ENCODE measurements at places on chromosomes 16 and 17. TPM values are rescaled to one million over a fixed set of nuclear protein-coding genes. Genes with fewer than 3 reads are reported as not detected.

GRCh38 chr16:86405319-86405718 is 105.0 kb upstream of the FOXF1 start:
- no peak for DNase-seq
- no peak overlapping the region for H3K27ac ChIP-seq
- H3K4me3 ChIP-seq, result no peak overlapping the region
- no peaks in the 10 kb centered on the region for H3K4me1 ChIP-seq
- no peaks in the 10 kb centered on the region for H3K27me3 ChIP-seq

Gene MT3
- not detected for total RNA-seq

GRCh38 chr16:12837756-12838155 is 34.1 kb upstream of the CPPED1 start:
- H3K27ac ChIP-seq, result no peak overlapping the region
- no peaks in the 10 kb centered on the region for H3K4me1 ChIP-seq
- no peaks in the 10 kb centered on the region for H3K27me3 ChIP-seq
- H3K4me3 ChIP-seq, result no peak overlapping the region

Gene GPR139
- not detected for total RNA-seq

- no peaks in the 10 kb centered on the region for H3K36me3 ChIP-seq
- peaks cover 7% of the 10 kb centered on the region for H3K27me3 ChIP-seq
- no peak overlapping the region for H3K27ac ChIP-seq
- DNase-seq, result no peak
- H3K4me1 ChIP-seq, result no peaks in the 10 kb centered on the region
- H3K4me3 ChIP-seq, result no peak overlapping the region
Observed at GRCh38 chr16:77823067-77823466, 34.7 kb downstream of the VAT1L start.
